Astrocyte (in vitro differentiated cells and primary cell): ENCODE measurements at places on chromosomes 1 and 21. TPM values are rescaled to one million over a fixed set of nuclear protein-coding genes. Genes with fewer than 3 reads are reported as not detected.

FOXD3 gene
- not detected in 2 replicates for total RNA-seq

- H3K36me3 ChIP-seq: no peaks in the 10 kb centered on the region
- no peak overlapping the region for H3K27ac ChIP-seq
- DNase-seq: no peak
- H3K4me3 ChIP-seq: no peak overlapping the region
- no peaks in the 10 kb centered on the region for H3K4me1 ChIP-seq
Observed at GRCh38 chr1:54109129-54110090, 43.4 kb downstream of the CDCP2 start.

DNA sequence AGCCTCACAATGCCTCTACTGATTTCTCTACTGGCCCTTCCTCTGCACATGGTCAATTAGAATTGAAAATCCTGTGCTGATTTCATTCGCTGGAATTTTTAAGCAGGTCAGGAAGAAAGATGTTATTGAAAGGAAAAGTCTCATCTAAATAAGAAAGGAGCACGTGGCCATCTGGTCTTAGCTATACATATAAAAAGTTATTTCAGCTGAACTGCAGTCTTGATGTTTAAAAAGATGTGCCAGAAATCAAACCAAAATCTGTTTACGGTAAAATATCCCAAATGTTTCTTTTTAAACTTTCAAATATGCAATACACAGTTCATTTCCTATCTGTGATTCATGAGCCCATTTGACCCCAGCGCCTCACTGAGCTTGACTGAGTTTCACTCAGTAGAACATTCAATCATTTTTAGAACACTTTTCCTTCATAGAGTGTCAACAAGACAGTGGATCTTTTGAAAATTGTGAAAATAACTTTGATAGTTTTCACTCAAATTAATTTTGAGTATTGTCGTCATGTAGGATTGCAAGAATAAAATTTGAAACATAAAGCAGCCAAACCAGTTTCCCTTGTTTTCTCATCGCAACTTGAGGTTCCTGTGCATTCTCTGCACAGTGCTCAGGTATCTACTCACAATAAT, 293.6 kb downstream of the PTPRC start:
- H3K36me3 ChIP-seq: no peaks in the 10 kb centered on the region
- peak overlapping the region; percentile 61 for H3K4me3 ChIP-seq
- peak; percentile 35 for DNase-seq
- peak overlapping the region; percentile 33 for H3K27ac ChIP-seq

- H3K4me1 ChIP-seq: no peaks in the 10 kb centered on the region
- no peak for DNase-seq
- no peak overlapping the region for H3K4me3 ChIP-seq
- no peaks in the 10 kb centered on the region for H3K36me3 ChIP-seq
- no peak overlapping the region for H3K27ac ChIP-seq
Observed at GRCh38 chr1:23500466-23500865, 16.5 kb upstream of the ASAP3 start.

- H3K27ac ChIP-seq: no peak overlapping the region
- H3K36me3 ChIP-seq: no peaks in the 10 kb centered on the region
- no peak for DNase-seq
- peaks cover 11% of the 10 kb centered on the region for H3K4me1 ChIP-seq
- H3K27me3 ChIP-seq: no peaks in the 10 kb centered on the region
Observed at GRCh38 chr1:54380290-54380882, 25.8 kb downstream of the SSBP3 start.

- H3K27ac ChIP-seq: no peak overlapping the region
- H3K27me3 ChIP-seq: no peaks in the 10 kb centered on the region
- H3K4me3 ChIP-seq: no peak overlapping the region
- peaks cover 4% of the 10 kb centered on the region for H3K4me1 ChIP-seq
- DNase-seq: no peak
Observed at GRCh38 chr1:29671446-29672356, 435.4 kb downstream of the PTPRU start.

DNA sequence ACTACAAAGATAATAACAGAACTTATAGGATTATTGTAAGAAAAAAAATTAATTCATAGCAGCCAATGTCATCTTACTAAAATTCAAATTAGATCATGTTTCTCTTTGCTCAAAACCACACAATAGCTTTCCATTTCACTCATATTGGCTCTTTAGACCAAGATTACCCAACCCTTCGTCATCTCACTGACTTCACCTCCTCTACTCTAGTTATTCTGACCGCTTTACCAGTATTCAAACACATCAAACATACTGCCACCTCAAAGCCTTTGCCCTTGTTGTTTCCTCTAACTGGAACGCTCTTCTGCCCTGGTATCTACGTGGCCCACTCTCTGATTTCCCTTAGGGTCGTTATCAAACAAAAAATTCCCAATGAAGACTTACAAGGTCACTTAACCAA, 1.7 kb downstream of the ANGPTL3 start:
- H3K4me1 ChIP-seq: no peaks in the 10 kb centered on the region
- H3K27me3 ChIP-seq: no peaks in the 10 kb centered on the region
- no peak overlapping the region for H3K27ac ChIP-seq

GRCh38 chr1:212190169-212190568, 95.0 kb upstream of the PPP2R5A start:
- no peaks in the 10 kb centered on the region for H3K36me3 ChIP-seq
- H3K4me3 ChIP-seq: no peak overlapping the region

- DNase-seq: no peak
- no peaks in the 10 kb centered on the region for H3K36me3 ChIP-seq
- H3K27me3 ChIP-seq: peaks cover 36% of the 10 kb centered on the region
Observed at GRCh38 chr1:29475326-29475725, 239.0 kb downstream of the PTPRU start.

GRCh38 chr1:3803905-3804626, 7.8 kb upstream of the LRRC47 start:
- DNase-seq: peak; percentile 20
- no peak overlapping the region for H3K4me3 ChIP-seq
- no peaks in the 10 kb centered on the region for H3K36me3 ChIP-seq

DNA sequence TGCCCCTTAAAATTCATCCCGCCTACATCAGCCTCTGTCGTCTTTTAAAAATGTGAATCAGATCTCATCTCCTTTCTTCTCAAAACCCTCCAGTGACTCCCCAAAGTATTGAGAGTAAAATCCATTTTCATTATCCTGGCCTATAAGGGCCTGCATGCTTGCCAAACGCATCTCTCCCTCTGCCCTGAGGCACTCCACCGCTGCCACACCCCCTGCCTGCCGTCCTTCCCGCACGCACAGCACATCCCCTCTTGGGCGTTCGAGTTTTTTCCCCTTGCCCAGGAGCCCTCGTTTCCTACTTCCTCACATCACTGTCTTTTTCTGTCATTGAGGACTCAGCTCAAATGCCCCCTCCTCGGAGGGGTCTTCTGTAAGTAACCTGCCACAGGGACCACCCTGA, 53.3 kb upstream of the MTR start:
- no peak overlapping the region for H3K27ac ChIP-seq
- no peak overlapping the region for H3K4me3 ChIP-seq
- no peaks in the 10 kb centered on the region for H3K27me3 ChIP-seq
